Brain pericyte (primary cell): ENCODE measurements at places on chromosomes 2 and 18.

GRCh38 chr2:133591164-133591563, 22.9 kb upstream of the NCKAP5 start:
- DNase-seq = no peak

DNA sequence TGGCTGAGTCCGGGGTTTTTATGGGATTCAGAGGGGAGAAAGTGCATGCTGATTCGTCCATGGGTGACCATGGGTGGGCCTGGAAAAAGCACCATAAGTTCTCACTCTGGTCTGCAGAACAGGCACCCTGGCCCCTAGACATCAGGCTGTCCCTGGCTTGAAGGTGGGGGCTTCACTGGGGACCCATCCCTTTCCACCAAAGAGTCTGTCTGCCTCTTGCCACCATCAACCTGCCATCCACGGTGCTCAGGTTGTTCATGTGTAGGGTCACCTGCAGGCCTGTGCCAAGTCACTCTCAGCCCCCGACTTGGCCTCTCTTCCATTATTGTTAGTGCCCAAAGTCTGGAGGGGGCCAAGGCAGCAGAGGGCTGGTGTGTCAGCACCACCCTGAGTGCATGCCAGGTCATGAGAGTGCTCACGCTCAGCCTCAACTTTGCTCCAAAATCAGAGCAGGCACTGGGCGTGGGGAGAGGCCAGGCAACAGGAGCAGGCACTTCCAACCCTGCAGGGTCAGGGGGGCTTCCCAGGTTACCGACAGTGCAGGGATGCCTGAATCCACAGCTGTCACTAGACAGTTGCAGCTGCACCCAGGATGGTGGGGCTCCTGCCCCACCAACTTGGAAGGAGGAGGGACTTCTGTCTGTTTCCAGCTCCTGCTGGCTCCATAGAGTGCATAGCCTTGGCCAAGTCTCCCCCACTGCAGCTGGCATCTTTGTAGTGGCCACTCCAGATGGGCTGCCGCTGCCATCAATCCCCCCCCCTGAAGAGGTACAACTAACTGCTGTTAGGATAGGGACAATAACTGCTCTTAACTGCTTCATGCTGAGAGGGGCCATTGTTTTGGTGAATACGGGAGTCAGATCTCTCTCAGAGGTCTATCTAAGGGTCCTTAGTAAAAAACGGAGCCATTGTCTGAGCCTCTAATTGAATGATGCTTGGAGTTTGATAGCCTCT, 209.3 kb downstream of the AKAIN1 start:
- no peak for DNase-seq

DNA sequence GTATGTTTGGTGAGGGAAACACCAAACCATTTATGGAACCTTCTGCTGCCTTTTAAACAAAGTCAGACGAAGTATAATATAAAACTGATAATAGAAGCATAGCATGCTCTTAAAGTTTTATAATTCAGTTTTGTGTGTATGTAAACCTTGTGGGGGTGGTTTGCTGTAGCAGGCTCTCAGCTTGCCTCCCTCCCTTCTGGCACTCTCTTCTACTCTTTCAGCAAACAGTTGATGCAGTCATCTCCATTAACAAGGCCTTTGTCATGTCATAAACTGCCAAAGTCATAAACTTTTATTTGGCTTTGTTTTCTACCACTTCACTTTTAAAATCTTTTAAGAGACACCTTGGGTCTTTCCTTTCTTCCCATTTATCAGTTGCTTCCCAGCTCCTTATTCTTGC, 448.2 kb upstream of the SETBP1 start:
- DNase-seq = no peak

DNA sequence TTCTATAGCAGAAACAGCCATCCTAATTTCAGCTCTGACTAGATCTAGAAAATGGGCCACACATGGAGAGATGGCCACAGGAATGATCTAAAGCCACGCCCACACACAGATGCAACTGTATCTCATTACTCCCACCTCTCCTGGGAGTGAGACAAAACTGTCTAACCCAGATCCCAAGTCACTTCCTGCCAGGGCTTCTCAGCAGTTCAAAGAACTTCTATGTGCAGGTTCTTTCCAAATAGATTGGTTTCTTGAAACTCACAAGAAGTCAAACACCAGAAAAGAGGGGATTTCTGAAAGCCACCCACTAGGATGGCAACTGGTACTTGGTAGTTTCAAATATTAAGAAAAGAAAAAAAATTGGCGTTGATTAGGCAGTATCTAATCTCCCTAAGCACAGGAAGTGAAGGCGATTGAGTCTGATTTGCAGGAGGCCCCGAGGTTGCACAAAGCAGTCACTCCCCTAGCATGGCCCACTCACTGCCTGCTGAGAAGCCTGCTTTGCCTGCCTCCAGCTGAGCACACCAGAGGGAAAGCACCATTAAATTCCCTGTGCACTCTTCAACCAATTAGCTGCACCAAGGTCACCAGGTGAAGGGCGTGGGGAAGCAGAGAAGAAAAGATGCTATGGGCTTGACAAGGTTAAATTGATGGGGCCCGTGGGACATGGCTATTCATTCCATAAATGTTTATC, 51.1 kb downstream of the PAPOLG start:
- DNase-seq = peak; percentile 16

DNA sequence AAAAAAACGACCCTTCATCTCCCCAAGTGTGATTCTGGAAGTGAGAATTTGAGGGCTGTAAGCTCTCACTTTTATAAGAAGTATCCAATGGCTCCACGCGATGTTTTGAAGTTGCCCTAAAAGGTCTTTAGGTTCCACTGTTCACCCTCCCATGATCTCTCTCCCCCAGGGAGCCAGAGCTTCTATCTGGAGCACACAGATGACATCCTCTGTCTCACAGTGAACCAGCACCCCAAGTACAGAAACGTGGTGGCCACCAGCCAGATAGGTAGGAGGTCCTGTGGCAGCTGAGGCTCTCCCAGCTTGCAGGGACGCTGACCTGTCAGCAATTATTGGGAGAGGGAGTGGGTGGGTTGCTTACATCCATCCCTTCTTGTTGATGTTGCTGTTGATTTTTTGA, 97.8 kb downstream of the RTN4 start:
- DNase-seq = no peak

DNA sequence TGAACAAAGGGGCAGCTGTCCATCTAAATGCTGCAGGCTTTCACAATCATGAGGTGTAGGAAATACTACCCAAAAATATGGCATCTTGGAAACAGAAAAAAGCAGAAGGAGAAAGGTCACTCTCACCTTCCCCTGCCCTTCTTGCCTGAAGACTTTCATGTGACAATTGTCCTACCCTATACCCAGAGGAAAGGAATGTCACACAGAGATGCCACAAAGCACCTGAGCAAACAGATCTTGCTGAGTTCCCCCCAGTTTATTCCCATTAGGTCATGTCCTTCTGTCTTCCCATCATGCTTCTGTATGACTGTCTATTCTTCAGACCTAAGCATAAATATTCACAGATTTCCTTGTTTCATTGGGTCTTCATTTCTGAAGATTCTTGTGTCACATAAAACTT, 116.6 kb upstream of the MSH6 start:
- DNase-seq = no peak

GRCh38 chr18:4074647-4075046, 380.5 kb downstream of the DLGAP1 start:
- no peak for DNase-seq

GRCh38 chr18:73841661-73842060, 306.0 kb downstream of the FBXO15 start:
- no peak for DNase-seq

DNA sequence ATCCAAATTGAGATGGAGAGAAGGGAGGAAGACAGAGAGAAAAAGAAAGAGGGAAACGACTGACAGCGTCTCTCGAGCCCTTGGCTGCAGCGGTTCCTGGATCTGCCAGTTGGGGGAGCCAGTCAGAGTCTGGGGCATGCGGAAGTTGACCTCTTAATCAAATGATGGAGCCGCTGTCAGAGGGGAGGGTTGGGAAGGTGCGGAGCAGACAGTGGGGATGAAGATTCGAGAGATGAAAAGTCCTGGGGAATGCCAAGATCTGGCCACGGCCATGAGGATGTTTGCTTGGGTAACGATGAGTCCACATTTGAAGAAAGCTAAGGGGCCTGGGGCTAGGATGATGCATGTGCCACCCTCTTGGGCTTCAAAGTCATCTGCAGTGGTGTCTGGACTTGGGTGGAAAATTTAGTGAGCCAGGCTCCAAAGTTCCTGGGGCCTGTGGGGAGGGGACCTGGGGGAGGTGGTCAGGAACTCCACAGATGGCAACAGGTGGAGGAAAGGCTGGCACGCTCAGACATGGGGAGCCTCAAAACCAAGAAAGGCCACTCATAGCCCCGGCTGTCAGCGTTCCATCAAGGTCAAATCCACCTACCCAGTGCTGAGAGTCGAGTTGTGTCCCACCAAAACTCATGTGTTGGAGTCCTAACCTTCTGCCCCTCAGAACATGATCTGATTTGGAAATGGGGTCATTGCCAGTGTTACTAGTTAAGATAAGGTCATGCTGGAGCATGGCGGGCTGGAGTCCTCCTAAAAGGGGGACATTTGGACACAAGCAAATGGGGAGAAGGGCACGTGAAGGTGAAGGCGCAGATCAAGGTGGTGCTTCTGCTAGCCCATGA, 200.1 kb downstream of the NDUFA10 start:
- no peak for DNase-seq

DNA sequence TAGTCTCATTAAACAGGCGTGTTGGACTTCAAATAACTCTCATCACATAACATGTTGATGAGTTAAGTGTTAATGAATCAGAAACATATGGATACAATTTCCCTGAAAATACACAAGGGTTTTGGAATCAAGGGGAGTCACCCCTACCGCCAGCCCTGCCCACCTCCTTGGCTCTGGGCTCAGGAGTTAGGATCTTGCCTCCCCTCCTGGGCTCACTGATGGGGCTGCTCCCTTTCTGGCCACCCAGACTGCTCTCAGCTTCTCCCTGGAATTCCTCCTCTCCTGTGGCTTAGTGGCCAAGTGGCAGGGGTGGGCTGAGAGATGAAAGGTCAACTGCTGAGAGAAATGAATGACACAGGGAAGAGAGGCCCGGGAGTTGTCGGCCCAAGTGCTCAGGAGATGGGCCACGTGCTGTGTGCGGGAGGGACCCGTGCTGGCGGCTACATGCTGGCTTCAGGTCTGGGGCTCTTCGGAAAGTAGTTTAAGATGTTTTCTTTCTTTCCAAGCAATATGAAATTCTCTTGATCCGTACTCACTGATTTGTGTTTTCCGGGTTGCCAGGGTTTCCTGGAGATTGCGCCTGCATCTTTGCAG, 55.8 kb upstream of the TNP1 start:
- no peak for DNase-seq

GRCh38 chr2:97011977-97012569, 25.7 kb upstream of the FAM178B start:
- peak; percentile 13 for DNase-seq

GRCh38 chr2:41379496-41380221, 668.2 kb upstream of the PKDCC start:
- no peak for DNase-seq

DNA sequence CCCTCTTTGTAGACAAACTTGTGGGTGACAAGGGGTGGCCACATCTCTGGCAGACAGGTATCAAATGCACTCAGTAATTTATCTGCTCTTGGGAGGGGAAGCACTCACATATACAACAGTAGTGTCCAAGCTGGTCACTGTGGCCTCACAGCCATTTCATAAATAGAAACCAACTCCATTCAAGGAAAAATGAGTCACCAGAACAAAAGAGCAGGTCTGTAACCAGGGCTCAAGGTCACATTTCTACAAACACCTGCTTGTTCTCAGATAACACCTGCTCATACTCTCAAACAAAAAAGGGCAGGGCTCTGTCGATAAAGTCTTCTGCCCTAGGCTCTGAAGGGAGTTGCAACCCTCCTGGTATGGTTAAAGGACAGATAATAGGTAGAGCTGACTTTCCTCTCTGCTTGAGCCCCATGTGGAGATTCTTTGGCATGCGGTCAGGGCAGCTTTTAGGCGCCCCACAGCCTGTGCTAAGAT, 459.0 kb downstream of the BCL11A start:
- DNase-seq = no peak

GRCh38 chr2:55976681-55977080, 53.1 kb upstream of the EFEMP1 start:
- DNase-seq = no peak

- no peak for DNase-seq
Observed at GRCh38 chr2:179049203-179049545, 763 bp downstream of the CCDC141 start.

DNA sequence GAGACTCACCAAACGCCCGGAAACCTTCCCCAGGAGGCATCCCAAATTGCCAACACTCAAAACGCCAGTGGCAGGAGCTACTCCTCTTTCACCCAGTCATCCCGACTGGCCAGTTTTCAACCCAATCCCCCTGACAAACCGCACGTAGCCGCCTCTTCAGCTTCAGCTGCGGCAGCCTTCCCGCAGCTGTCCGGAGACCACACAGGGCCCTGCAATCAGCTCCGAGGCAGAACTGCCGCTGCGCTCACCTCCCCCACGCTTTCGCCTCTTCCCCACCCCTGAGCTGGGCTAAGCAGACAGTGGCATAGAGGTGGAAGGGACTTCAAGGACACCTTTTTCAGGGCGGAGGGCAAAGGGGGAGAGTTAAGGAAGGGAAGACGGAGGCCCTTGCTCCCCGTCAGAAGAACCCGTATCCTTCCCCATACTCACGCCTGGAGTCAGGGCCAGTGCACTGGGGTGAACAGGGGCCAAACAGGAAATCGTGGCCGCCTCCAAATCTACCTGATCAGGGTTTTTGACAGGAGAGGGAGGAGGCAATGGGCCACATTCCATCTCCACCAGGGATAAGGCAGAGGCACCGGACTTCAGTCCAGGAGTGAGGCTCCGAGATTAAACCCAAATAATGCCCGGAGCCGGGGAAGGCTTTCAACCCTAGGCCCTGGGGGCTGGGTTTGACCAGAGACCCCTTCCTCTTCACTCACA, 16.9 kb downstream of the CYP26B1 start:
- no peak for DNase-seq

DNA sequence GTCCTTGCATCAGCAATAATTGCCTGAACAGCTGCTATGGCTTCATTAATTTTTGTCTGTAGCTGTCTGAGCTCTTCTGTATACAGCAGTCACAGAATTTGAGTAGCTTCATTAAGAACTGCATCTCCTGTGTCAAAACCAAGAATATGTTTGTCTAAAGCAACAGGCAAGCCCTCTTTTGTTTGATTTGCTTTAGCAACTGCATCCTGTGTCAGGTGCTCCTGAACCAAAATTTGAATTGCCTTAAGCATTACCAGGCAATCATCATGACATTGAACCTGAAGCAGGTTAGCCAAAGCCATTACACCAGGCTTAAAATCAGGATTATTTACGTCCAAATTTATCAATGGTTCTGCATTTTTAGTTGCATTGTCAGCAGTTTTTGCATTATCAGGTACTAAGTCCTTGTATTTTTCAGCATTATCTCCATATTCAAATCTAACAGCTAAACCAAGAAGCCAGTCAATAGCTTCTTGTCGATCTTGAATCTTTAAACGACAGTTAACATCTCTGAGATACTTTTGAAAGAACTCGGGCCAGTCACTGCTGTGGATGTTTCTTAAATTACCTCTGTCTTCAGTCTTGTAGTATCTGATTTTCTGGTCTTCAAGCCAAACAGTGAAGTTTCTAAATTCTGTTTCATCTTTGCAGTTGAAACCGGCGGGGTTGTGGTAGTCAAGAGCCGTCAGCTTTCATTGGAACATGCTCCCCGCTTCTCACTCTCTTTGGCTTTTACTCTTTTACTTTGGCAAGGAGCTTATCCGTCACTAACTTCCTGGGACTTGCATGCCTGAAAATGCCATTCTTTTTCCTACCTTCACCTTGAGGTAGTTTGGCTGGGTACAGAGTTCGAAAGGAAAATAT, 42.2 kb downstream of the MERTK start:
- no peak for DNase-seq

GRCh38 chr2:186822323-186822722, 26.6 kb downstream of the ZSWIM2 start:
- no peak for DNase-seq
